Mammary epithelial cell (primary cell): ENCODE measurements at places on chromosomes 11 and 22. TPM values are rescaled to one million over a fixed set of nuclear protein-coding genes. Genes with fewer than 3 reads are reported as not detected.
A peak's percentile ranks its signal among the peaks of the same experiment; 100 is the strongest.

DNA sequence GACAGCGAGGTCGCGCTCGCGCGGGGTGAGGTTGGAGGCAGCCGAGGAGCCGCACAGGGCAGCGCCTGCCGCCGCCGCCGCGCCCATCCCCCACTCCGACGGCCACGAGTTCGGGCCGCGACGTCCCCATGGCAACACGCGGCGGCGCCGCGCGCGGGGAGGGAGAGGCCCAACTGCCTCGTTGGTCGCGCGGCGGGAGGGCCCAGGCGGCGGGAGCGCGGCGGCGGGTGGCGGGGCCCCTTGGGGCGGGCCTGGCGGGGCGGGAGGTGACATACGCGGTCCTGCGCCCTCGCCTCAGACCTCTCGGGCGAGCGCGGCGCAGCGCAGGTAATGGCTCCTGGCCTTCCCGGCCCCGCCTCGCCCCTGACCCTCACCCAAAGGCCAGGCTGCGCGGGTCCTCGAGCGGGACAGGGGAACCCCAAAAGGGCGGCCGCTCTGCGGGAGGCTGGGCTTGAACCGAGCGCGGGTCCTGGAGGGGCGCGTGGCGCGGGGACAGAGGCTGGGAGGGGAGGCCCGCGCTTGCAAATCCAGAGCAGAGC is at the start of gene DEUP1:
DEUP1 (plus strand) TSS at position 297 of the 539 bp plus-strand sequence. CDS start 1,518 bp downstream, outside the sequence.
- DNase-seq, result no peak

The DDTL gene
- 0.17 TPM for total RNA-seq

- no peak for DNase-seq
Measured at GRCh38 chr11:3626250-3626960, 15.4 kb downstream of the ART5 start.

GRCh38 chr22:36110306-36110881 is 50.2 kb downstream of the APOL3 start:
- no peak for DNase-seq

The SIK2 gene
- total RNA-seq, result 13.0 and 15.9 TPM in 2 replicates

- DNase-seq, result no peak
Measured at GRCh38 chr11:60989093-60989650, 17.7 kb downstream of the CD6 start.

- no peak for DNase-seq
Measured at GRCh38 chr11:118055966-118056365, 20.9 kb upstream of the TMPRSS4 start.

- DNase-seq, result no peak
Measured at GRCh38 chr11:127247261-127247851, 246.8 kb upstream of the KIRREL3 start.

The OR51B2 gene
- total RNA-seq, result not detected in 2 replicates

DNA sequence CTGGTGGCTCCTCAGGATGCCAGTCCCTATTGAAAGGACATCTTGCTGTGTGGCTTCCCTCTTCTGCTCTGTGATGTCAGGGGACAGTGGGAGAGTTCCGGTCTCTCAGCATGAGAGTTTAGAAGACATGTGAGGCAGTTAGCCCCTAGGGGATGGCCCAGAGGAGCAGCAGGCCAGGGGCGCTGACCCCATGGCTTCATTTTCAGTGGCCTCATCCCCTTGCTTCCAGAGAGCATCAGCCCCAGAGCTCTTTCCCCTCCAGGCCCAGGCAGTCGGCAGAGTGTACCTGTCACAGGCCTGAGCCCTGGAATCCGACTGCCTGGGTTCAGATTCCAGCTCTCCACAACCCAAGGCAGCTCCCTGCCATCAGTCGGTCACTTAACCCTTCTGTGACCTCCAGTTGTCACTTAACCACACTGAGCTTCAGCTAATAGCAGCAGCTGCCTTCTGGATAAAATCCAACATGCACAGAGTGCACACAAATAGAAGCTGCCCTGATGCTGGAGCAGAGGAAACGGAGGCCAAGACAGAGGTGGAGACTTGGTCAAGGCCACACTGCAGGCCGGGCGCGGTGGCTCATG is 14.1 kb upstream of the LRRC10B start:
- DNase-seq, result no peak

DNA sequence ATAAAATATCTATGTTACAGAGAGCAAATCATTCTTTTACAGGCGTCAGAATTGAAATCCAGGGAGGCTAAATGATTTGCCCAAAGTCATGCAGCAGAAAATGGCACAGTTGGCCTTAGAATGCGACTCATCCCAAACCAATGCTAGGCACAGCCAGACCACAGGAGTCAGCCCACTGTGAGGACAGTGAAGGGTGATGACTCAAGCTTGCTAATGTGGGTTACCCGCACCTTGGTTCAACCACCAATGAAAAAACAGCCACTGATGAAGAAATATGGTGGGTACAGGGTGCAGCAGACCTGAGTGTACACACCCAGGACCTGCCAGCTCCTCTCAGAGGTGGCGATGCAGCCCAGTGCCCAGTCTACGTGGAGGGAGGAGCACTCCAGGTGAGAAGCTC is 89.7 kb downstream of the ZC3H12C start:
- peak; percentile 86 for DNase-seq

GRCh38 chr11:87013912-87014825 is 23.6 kb upstream of the TMEM135 start:
- no peak for DNase-seq

The FKBP2 gene
- total RNA-seq, result 15.5 TPM

DNA sequence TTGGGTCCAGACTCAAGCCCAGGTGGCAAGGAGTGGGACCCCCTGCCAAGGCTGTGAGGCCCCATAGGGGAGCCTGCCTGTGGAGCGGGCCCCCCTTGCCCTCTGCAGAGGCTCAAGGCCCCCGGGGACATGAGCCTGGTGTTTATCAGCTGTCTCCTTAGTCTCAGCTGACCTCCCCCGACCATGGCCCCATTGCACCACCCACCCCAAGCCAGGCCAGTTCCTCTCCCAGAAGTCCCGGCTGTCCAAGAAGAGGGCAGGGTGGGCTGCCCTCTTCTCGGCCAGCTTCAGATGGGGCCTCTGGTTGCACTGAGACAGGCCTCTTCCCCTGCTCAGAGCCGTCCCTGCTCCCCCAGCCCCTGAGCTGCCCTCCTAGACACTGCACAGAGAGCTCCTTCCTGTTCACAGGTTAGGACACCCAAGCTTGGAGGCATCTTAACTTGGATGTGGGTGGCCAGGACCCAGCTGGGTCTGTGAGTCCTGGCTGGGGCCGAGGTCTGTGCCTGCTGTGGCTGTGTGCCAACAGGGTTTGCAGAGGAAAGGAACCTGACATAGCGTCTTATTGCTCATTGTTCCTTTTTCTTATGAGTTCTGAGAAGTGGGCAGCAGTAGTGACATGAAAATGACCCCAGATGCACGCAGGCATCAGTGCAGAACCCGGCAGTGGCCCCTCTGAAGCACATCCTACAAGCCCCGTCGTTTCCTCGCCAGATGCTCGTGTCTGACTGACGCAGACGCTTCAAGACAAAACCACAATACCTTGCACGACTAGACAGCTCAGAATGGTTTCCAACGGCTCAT is 5.4 kb downstream of the TRABD start:
- no peak for DNase-seq

The WT1 gene
- total RNA-seq, result not detected in 2 replicates

DNA sequence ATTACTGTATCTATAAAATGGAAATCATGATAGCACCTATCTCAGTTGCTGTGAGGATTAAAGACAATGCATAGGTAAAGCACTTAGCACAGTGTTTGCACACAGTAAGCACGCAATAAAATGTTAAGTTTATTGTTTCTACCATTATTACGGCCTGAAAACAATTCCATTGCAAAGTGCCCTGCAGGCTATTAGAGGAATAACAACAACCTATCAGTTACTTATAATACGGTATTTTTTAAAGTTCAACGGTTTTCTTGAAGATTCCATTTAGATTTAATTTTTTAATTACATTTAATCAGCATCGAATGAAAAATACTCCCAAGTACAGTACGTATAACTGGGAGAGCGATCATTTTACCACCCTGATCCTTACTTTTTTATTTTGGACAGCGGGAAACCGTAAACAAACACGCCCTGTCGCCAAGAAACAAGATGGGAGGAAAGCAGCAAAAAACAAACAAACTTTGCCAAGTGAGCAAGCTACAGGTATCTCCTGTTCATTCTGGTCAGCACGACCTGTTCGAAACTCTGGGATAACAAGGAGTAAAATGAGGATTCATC is 893 bp downstream of the SLC36A4 start:
- DNase-seq, result no peak

GRCh38 chr11:118921121-118921928 is 4.4 kb downstream of the BCL9L start:
- peak; percentile 85 for DNase-seq

DNA sequence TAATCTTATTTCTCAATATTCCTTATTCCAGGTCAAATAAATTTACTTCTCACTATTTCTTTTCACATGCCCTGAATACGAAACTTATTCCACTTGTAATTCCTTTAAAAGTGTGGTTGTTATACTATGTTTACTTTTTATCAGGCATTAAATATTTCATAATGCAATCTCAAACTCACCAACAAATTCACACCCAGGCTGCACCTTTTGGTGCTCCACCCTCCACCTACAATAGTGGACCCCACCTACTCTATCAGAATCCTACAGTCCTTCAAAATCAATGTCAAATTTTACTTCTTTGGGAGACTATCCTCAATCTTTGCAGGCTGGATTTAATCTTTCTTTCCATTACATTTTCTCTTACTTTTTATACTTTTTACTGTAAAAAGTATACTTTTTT is 65.9 kb upstream of the MTMR2 start:
- no peak for DNase-seq

The CLMP gene
- 175 TPM for total RNA-seq

DNA sequence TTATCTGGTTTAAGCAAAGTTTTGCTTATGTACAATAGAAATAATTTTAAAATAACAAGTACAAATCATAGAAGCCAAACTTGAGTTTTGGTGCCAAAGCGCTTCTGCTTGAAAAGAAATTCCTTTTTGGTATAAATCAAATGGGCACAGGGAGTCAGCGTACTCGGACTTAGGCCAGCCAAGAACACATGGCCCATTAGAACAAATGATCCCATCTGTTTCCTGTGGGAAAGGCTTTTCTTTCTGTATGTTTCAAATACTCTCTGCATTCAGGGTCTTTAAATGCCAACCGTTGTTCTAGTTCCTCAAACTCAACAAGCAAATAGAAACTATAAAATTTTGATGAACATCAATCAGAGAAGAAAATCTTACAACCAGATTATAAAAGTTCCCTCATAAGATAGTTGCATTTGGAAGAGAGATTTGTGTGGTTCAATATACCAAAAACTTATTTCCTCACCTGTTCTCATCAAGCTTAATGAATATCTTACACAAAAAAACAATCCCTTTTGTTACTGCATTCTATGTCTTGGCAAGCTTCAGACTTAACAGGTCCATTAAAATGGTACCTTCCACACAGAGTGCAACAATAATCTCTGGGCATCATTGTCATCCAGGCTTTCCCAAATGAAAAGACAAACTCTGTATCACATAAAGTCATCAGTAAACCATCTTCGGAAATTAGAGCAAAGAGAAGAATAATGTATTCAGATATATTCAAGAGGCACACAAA is 739.8 kb upstream of the API5 start:
- DNase-seq, result no peak

DNA sequence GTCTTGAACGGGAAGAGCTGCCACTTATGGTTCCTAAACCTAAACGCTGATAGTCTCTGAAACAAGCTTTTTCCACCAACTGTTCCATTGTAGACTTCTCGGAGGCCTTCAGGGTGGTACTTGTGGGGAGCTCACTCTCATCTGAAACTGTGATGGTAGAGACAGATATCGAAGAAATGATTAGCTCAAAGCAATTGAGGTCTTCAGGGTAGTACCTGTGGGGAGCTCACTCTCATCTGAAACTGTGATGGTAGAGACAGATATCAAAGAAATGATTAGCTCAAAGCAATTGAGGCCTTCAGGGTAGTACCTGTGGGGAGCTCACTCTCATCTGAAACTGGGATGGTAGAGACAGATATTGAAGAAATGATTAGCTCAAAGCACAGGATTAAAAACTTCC is 175.7 kb downstream of the SWAP70 start:
- no peak for DNase-seq

The RAPSN gene
- total RNA-seq, result 0.32 and 0.99 TPM in 2 replicates

DNA sequence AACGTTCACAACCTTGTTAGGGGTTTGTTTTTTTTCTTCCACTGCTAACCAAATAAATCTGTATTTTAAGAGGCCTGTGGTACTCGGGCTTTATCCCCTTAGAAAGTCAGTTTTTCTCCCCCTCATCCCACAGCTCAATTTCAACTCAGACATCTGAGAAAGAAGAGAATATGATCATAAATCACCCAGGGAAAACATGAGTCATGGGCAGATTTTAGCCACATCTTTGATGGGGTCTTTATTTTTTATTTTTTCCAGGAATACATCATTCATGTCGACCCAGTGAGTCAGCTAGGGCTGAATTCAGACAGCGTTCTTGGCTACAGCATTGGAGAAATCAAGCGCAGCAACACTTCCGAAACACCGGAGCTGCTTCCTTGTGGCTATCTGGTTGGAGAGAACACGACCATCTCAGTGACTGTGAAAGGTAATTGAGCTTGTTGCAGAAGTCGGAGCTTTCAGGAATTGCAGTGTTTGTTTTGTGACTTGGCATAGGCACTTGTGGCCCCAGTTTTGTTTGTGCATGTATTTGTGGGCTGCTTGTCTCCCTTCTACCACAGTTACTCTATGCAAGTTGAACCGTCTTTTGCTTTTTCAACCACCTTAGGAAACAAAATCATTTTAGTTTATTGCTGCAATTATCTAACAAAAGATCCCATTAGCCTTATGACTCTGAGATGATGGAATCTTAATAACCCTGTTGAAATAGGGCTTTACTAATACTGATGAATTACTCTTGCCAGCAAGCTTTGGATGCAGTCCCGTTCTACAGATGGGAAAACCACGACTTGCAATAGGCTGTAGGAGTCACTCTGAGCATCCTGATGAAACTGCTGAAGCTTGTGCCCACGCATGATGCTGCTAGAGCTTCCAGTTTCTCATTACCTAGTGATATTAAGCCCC is 62.7 kb downstream of the DBX1 start:
- DNase-seq, result peak; percentile 40

GRCh38 chr22:26617271-26618199 is at the start of gene CRYBB1:
CRYBB1 (minus strand) TSS chr22:26618027; CDS start chr22:26616319, 1,708 bp downstream.
- DNase-seq, result no peak

DNA sequence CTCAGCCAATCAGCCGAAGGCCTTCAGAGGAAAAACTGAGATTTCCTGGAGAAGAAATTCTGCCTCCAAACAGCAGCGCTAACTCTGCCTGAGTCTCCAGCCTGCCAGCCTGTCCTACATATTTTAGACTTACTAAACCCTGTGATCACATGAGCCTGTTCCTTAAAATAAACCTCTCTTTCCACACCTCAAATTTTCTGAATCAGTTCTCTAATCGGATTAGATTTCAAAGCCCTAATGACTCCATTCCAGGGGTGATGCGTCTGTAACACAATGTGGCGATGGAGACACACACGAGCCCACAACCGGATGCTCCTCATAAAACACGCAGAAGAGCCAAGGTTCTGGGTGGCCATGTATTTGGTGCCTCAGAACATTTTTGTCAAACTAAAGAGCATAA is 1371.2 kb downstream of the BRD1 start:
- no peak for DNase-seq

GRCh38 chr22:25494774-25495173 is 69.7 kb upstream of the GRK3 start:
- DNase-seq, result no peak
